Stimulated activated effector memory CD8-positive, alpha-beta T cell treated with anti-CD3 and anti-CD28 coated beads, Interleukin-12 subunit alpha, Interleukin-12 subunit beta, amount 100 ng/mL, for 72 hours (primary cell): ENCODE measurements at places on chromosomes 4 and X.

- no peak for DNase-seq
Measured at GRCh38 chrX:126658447-126658846, 105.8 kb upstream of the DCAF12L1 start.

DNA sequence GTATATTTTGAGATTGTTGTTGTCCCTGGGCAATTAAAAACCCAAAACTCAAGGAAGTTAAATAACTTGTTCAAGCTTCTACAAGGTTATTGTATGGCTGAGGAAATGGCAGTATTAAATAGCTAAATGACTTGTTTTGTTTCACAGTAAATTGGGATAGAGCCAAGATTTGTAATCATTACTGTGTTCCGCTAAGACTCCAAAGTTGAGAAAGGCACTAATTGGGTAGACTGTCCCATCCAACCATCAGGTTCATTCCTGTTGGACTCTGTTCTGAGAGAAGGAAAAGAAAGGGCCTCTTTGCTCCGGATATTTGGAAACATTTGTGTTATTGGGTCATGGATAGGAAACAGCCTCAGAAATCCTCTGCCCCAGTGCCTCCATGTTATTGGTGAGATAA is 82.2 kb downstream of the DCLK2 start:
- DNase-seq = no peak

DNA sequence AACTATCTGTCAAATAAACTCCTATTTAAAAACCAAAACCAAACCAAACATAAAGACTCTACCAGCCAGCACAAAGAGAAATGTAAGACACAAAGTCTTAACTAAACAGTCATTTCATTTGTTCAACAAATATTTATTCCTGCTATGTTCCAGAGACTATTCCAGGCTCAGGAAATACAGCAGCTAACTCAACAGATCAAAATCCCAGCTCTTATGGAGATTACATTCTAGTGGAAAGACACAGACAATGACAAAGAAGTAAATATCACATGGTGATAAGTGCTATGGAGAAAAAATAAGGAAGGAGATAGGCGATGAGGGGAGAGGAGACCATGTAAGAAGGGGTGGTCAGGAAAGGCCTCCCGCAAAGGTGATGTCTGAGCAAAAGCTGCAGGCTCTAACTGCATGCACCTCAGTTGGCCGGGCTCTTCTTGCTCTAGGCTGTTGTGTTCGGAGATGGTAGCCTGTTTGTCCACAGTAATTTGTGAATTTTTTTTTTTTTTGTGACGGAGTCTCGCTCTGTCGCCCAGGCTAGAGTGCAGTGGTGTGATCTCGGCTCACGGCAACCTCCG is 15.1 kb downstream of the PPEF1 start:
- DNase-seq = no peak

- DNase-seq = no peak
Measured at GRCh38 chr4:86959588-86960500, 25.0 kb downstream of the AFF1 start.

- DNase-seq = no peak
Measured at GRCh38 chrX:125673758-125674157, 354.1 kb downstream of the TEX13C start.

- DNase-seq = no peak
Measured at GRCh38 chrX:98637451-98637850, 1753.7 kb downstream of the RPA4 start.

- DNase-seq = no peak
Measured at GRCh38 chrX:47584714-47585113, 2.5 kb downstream of the TIMP1 start.

- no peak for DNase-seq
Measured at GRCh38 chr4:44988011-44988410, 261.7 kb upstream of the GNPDA2 start.

DNA sequence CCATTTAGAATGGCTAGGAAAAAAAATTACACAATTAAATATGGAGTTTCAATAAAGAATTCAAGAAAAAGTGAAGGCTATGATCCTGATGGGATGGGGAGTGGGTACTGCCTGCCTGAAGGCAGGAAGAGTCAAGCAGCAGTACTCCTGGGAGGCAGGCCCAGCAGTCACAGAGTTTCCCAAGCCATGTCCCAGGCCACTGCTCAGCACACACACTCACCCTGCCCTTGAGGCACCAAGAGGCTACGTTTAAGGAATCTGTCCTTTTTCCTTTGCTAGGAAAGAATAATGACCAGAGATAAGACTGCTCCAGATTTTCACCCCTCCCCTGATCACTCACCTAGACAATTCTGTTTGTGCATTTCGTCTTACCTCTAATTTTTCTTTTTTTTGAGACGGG is 30.2 kb downstream of the MAP7D3 start:
- DNase-seq = no peak

- no peak for DNase-seq
Measured at GRCh38 chrX:103488332-103488731, 31.0 kb downstream of the RAB40A start.

DNA sequence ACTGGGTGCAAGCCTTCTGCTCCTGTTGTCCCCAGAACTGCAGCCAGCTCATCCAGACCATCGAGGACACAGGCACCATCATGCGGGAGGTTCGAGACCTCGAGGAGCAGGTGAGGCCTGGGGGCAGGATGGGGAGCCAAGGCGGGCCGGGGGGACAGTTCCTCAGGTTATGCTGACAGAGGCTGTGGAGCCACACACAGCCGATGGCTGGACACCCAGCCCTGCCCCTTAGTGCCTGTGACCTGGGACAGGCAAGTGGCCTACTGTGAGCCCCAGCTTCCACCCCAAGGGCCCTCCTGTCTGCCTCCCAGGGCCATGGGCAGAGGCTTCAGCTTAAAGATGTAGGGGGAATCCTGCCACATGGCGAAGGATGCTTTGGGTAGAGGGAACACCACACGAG is 14.3 kb downstream of the CCDC22 start:
- DNase-seq = no peak

DNA sequence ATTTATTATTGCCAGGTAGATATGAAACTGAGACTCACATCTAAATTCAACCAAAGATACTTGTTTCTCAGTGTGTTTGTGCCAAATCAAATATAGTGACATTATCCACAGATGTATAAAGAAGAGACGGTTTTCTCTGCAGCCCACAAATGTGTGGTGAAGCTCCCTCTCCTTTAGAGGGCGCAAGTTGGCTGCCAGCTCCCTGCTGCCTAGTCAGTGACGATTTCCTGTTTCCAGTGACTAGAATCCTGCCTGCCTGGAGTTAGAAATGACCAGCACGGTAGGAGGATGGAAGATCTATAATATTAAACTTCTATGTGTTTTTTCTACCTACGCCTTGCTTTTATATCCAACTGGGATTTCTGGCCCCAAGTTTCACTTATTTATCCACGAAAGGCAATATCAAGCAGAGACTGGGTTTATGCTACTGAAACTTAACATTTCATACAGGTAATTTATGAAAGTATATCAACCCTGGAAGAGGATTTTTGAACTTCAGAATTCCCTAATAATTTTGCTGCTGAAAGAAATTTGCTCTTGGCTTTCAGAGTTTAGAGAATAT is 1793.7 kb upstream of the TENM3 start:
- no peak for DNase-seq

DNA sequence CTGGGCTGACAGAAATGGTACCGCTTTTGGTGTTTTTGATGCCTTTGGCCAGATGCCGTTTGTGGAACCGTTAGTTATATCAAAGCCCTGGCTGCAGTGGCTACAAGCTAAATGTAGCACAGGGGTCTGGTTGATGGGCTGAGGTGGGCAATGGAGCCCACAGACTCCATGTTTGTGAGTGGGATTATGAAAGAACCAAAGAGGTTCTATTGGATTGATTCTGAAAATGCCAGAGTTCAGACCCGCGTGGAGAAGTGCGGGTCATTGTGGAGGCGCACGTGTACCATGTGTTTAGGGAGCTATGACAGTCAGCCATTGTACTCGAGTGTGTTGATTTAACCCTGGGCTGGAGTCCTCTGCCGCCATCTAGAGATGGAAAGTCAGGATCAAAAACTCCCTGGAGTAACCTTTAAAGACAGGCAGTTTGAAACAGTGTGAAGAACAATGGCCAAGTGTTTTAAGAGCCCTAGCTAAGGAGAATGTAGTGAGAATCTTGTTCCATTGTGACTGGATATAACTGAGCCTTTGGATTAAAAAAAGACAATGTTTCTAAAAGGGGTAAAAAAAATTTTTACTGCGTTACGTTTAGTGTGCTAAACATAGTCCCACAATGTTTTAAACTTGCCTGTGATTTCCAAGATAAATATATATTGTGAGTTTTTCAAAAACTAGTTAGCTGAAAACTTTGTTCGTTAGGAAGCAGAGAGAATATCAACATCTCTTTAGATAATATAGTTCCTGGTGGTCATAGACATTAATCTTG is 12.7 kb downstream of the ART3 start:
- DNase-seq = no peak
